ENCODE measurements at places on chromosomes 2 and 18.

DNA sequence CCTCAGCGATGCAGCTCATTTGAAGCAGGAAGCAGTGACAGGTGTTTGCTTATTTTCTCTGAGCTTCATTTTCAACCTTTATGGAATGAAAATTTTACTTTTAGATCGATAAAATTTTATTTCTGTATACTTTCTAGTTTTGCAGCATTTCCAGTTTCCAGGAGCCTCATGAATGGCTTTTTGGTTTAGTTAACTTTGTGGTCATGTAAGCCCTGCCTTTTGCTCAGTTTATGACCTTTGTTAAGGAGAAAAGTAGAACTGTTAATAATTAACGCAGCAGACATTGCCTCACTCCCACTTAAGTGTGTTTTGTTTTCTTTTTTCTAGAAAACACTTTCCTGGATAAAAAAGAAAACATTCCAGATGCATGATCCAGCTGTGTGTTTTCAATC lies 4.4 kb upstream of the FARP2 start:
- H3K4me1 ChIP-seq = peaks cover 4% of the 10 kb centered on the region
- H3K27ac ChIP-seq = no peak overlapping the region
- no peak overlapping the region for H3K4me3 ChIP-seq
- no peak for DNase-seq
- H3K27me3 ChIP-seq = no peaks in the 10 kb centered on the region

- H3K36me3 ChIP-seq = no peaks in the 10 kb centered on the region
- DNase-seq = no peak
- no peak overlapping the region for H3K4me3 ChIP-seq
- H3K4me1 ChIP-seq = no peaks in the 10 kb centered on the region
Observed at GRCh38 chr2:234620018-234620417, 123.1 kb upstream of the ARL4C start.

GRCh38 chr2:84838434-84839145 lies 42.3 kb downstream of the TRABD2A start:
- no peaks in the 10 kb centered on the region for H3K36me3 ChIP-seq
- no peak overlapping the region for H3K4me3 ChIP-seq
- DNase-seq = no peak
- no peaks in the 10 kb centered on the region for H3K27me3 ChIP-seq
- no peak overlapping the region for H3K27ac ChIP-seq

- DNase-seq = no peak
- H3K27ac ChIP-seq = no peak overlapping the region
Observed at GRCh38 chr2:237929979-237930378, 36.8 kb upstream of the UBE2F start.

GRCh38 chr2:171574149-171574795 lies 52.0 kb downstream of the CYBRD1 start:
- no peaks in the 10 kb centered on the region for H3K36me3 ChIP-seq
- H3K27me3 ChIP-seq = no peaks in the 10 kb centered on the region
- H3K4me1 ChIP-seq = no peaks in the 10 kb centered on the region
- DNase-seq = peak; percentile 57
